ENCODE measurements at places on chromosomes 7 and 10.
A peak's percentile ranks its signal among the peaks of the same experiment; 100 is the strongest.

DNA sequence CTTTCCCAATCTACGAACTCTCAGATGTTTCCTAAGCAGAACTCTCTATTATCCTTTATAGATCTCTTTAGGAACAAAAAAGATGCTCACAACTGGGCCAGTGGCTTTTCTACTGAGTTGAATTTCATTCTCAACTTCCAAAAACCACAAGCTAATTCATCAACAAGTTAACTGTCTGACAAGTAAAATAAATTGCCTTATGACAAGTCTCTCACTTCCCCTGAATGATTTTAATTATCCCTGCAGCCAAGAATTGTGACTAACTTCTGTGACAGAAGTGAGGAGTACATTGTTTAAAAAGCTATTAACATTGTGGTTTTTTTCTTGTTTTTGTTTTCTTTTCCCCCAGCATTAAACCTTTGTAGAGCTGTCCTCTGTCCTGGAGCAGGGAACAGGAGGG is 343.1 kb downstream of the HPSE2 start:
- DNase-seq = no peak

DNA sequence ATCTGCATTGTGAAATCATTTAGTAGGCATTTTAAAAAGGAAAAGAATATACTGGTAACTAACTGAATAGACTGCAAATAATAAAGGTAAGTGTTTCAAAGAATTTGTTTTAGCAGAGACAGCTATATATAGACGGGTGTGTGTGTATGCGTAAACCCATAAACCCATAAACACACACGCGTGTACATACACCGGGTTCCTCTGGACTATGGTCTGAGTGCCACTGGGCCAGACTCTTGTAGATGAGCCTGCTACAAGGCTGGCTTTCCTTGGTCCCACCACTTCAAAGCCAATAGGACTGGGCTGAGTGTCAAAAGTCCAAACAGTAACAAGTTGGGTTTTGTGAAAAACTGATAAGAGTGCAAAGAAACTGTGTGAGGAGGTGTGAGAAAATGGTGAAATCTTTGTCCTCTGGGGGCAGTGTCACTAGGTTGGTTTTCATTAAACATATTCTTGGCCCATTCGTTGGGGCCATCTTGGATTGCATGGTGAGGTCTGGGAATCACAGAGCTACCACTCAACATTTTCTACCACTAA is 39.8 kb downstream of the GNA12 start:
- DNase-seq = peak; percentile 45

DNA sequence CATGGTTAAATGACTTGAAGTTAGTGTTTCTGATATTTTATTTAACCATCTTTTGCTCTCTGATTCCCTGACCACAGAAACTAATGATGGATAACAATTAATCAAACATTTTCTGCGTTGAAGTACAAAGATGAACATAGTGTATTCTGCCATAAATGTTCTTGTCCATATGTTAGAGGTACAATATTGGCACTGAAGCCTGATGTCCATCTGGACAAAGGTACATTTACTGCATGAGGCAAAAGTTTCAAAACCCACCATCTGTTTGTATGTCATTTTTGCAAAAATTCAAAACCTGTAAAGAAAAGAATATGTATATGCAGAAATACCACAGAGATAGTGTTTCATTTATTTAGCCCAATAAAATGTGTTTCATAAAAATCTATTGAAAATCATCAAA is 861.5 kb downstream of the ANKRD7 start:
- DNase-seq = no peak

DNA sequence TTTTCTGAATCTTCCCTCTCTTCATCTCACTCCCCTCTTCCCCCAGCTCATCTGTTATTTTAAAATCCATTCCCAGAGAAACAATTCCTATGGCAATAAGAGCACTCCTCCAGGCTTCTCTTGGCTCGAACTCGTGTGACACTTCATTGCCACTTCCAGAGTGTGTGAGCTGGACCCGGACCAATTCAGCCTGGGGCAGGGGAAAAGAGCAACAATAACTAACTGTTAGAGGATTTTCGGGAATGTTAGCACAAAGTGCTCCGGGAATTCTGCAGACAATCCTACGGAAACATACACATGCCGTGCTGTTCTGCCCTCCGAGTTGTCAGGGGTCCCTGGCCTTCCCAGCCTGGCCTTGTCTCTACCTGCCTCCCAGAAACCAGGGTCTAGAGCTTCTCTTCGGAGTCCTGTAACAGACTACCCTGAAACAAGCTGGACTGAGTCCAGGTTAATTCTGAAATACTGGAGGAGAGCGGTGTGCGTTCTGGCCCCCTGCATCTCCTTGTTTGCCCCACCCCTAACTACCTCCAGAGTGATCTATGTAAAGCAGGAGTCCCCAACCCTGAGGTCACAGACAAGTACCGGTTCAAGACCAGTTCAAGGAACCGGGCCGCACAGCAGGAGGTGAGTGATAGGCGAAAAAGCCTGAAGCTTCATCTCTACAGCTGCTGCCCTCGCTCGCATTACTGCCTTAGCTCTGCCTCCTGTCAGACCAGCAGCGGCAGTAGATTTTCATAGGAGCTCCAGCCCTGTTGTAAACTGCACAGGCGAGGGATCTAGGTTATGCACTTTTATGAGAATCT is 11.3 kb downstream of the COL26A1 start:
- no peak for DNase-seq

GRCh38 chr10:50417486-50417885 is 166.2 kb upstream of the ASAH2 start:
- DNase-seq = no peak

DNA sequence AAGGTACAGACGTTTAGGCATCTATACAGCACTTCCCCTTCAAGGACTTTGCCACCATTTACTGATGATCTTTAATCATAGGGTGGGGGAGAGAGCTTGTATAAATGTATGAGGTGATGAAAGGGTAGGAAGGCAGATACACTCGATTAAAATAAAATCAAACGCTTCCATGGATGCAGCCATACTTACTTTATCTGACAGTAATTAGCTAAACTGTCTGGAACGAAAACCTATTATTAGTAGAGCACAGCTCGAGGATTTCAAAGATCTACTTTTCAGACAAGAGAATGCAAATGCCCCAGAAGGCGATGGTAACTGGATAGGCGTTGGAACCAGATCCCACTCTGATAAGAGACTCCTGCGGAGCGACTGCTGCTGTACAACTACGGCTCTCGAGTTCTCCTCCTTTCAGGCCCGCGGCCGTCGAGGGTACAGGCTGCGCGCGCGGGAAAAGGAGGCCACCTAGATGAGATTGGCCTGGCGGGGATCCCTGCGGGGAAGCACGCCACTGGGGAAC is 3.1 kb upstream of the NKX2-3 start:
- DNase-seq = no peak

GRCh38 chr7:2732959-2733584 is 45.1 kb downstream of the AMZ1 start:
- peak; percentile 88 for DNase-seq

GRCh38 chr7:128233471-128233870 is 7.6 kb upstream of the LEP start:
- no peak for DNase-seq

- DNase-seq = no peak
Measured at GRCh38 chr7:146557971-146558469, 441.4 kb downstream of the CNTNAP2 start.

DNA sequence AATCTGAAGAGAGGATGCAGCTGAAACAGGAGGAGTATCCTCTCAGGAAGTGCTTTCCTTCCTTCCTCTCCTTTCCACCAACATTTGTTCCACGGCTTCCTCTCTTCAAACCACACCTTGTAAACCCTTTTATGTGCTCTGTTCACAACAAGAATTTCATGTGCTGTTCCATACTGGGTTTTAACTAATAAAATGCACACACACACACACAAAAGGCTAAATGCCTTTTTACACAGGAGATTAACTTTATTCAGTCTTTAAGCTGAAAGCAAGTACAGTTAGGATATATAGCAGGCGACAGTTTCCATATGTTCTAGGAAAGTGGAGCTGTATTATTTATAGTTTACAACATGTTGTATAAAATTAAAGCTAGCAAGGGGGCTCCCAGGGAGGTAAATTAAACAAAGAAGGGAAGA is 106.7 kb downstream of the REEP3 start:
- no peak for DNase-seq

GRCh38 chr10:97307866-97308780 is 10.9 kb upstream of the FRAT1 start:
- DNase-seq = no peak

GRCh38 chr7:23696916-23697441 is 13.0 kb upstream of the STK31 start:
- peak; percentile 56 for DNase-seq

DNA sequence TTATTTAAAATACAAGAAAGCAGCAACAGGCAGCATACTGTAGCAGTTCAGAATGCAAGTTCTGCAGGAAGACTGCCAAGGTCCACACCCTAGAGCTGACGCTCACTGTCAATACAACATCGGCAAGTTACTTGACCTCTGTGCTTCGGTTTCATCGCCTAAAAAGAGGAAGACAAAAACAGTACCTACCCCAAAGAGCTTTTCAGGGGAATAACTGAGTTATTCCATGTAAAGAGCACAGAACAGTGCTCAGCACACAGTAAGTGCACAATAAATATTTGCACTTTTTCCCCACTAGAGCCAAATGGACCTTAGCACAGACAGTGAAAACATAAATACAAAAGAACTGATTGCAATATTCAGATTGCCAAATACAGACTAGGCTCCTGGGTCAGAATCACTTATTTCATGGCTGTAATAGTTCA is 88.6 kb downstream of the USP6NL start:
- DNase-seq = no peak

DNA sequence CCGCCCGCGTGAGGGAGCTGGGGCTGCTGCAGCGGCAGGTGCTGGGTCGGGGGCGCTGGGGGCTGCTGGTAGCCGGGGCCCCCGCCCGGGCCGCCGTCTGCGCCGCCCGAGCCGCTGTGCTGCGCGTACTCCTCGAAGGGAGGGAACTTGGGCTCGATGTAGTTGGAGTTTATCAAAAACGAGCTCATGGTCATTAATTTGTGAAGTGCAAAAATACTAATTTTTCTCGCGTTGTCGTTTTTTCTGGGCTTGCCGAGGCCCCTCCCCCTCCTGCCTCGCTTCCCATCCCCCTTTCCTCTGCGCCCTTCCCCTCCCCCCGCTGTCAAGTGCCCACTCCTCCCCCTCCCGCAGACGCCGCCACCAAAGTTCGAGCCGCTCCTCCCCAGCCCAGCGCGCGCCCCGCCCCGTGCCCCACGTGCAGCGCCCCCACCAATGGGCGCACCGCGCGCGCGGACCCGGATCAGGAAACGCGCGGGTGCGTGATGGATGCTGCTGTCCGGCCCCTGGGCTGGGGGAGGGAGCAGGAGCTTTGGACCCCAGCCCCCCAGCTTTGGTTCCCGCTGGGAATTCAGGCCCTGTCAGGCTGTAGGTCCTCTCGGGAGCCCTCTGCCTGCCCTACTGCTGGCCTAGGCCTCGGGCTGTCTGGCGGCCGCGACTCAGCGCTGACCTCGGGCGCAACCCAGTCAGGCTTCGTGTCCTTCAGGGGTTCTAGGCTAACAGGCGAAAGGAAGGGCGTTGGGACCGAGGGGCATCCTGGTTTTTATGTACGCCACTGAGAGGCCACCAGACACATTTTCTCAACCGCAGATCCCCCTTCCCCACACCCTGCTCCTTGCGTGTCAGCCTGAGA is at the start of gene HOXA4:
Gene HOXA4, minus strand, starts transcription at position 218 of the 850 bp plus-strand sequence. Its CDS starts 24 bp downstream, at position 194.
- DNase-seq = peak; percentile 33

- DNase-seq = no peak
Measured at GRCh38 chr7:137734221-137734620, 112.6 kb downstream of the DGKI start.

GRCh38 chr10:28444031-28444430 is 88.9 kb upstream of the WAC start:
- DNase-seq = no peak

GRCh38 chr10:70538731-70539338 is 60.3 kb downstream of the PALD1 start:
- no peak for DNase-seq

- DNase-seq = peak; percentile 77
Measured at GRCh38 chr10:79196470-79197461, 128.0 kb downstream of the ZMIZ1 start.

DNA sequence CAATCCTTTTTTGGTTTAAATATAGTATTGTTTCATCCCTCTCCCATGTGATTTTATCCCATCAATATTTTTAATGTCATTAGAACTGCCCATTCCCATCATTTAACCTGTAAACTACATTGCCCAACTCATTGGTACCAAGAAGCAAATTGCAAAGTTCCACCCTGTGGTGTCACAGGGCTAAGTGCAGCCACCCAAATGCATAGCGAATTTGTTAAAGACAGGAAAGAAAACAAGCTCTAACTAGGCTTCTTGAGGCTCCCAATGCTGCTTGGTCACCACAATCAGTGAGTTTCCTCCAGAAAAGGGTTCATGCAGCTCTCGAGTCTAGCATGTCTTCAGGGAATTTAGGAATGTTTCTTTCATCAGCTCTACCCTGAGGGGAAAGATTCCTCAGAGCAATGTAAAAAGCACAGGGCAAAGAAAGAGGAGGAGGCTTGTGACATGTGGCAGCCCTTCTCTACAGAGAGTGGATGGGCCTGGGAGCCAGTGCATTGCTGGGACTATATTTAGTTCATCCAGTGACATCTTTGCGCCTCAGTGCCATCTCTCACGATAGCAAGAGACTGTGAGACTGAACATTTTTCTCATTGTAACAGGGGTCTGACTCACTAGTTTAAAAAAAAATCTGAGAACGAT is 58.1 kb downstream of the CAV1 start:
- no peak for DNase-seq

DNA sequence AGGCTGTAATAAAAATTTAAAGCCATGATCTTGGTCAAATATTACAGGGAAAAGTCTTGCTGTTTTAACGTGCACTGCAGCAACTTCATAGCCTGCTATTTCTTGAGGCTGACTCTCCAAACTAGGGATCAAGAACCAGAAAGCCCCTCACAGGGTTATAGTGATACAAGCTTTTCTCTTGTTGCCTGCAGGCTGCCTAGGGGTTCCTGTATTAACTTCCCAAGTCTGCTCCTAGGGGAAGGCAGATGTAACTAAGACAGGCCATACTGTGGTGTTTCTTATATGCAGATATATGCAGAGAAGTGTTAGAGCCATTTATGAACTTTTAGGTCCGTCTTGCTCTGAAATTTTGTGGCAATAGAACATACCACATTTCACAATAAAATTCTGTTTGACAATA is 175.7 kb downstream of the FOXP2 start:
- no peak for DNase-seq

GRCh38 chr10:91206837-91207474 is 13.5 kb upstream of the PCGF5 start:
- no peak for DNase-seq

DNA sequence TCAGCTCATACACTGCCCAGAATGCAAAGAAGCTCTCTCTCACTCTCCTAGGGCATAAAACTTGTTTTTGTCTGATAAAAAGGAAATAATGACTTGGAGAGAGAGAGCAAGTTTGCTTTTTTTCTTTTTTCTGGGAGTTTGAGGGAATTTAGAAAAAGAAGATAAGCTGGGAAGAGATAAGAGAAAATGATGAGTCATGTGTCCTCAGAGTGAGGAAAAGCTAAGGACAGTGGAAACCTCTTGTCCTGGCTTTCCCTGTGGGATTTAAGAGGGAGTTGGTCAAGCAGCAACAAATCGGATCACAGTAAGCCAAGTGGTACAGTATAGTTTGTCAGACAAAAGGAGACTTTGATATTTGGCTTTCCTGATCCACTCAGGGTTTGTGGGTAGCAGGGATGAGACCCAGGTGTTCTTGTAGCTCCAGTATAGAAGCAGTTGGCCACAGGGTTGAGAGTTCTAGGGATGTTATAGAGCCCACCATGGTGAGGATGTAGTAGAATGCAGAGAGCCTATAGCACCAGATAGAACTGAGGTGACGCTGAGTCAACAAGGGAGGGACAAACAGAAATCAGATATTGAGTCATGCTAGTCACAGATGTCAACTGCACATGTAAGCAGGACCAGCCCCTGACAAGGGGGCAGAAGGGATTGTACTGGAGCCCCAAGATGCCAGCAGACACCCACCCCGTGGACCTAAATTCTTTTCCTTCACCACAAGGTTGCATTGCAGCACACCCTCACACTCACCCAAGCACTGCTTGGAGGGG is 219.3 kb upstream of the TAC1 start:
- DNase-seq = no peak

Data from hematopoietic multipotent progenitor cell treated with erythropoietin and hydrocortisone succinate and interleukin-3 and kit ligand, for 17 days (in vitro differentiated cells).